PC-9 (cell line): ENCODE measurements at places on chromosomes 12 and 14. TPM values are rescaled to one million over a fixed set of nuclear protein-coding genes. Genes with fewer than 3 reads are reported as not detected.

The PLEKHD1 gene
- 0.60 and 0.65 TPM in 2 replicates for total RNA-seq

The SIRT4 gene
- total RNA-seq, result 3.2 and 3.6 TPM in 2 replicates

The GUCY2C gene
- not detected in 2 replicates for total RNA-seq

The DNAAF2 gene
- 8.2 and 9.5 TPM in 2 replicates for total RNA-seq

The SERPINA6 gene
- not detected in 2 replicates for total RNA-seq

The LYSET gene
- total RNA-seq, result 9.5 and 14.3 TPM in 2 replicates

The GNB3 gene
- not detected in 2 replicates for total RNA-seq

The SLCO1B1 gene
- 0.30 and 0.50 TPM in 2 replicates for total RNA-seq

DNA sequence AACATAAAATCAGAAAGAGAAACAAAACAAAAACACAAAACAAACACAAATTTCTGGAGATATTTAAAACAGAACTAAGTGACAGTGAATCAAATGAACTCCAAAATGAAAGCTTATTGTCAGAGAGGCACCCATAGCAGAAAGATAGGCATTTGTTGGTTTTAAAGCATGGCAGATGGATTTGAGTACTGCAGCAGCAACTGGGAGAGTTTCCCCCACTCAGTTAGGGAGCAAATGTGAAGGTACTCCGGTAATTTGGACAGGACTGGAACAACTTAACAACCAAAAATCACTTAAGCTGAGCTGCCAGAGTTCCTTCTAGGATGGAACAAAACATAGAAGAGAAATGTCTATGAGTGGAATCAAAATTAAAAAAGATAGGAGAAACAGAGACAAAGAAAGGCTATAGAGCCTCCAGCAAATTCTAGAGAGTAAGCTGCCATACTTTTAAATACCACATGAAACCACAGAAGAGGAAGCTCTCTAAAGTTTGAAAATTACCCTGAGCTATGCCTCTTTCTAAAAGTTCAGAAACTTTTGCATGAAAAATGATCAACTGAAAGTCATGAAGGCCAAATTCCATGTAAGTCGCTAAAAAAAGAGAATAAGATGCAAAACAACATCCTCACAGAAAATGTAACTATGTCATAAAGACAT, 1248.3 kb upstream of the USP15 start:
- no peak overlapping the region for H3K27ac ChIP-seq
- no peak overlapping the region for H3K4me3 ChIP-seq
- DNase-seq, result no peak
- H3K36me3 ChIP-seq, result no peaks in the 10 kb centered on the region
- H3K27me3 ChIP-seq, result no peaks in the 10 kb centered on the region

- H3K27me3 ChIP-seq, result no peaks in the 10 kb centered on the region
- no peak overlapping the region for H3K4me3 ChIP-seq
- no peaks in the 10 kb centered on the region for H3K4me1 ChIP-seq
These were observed 27.7 kb downstream of the JKAMP start for GRCh38 chr14:59511916-59512575.

DNA sequence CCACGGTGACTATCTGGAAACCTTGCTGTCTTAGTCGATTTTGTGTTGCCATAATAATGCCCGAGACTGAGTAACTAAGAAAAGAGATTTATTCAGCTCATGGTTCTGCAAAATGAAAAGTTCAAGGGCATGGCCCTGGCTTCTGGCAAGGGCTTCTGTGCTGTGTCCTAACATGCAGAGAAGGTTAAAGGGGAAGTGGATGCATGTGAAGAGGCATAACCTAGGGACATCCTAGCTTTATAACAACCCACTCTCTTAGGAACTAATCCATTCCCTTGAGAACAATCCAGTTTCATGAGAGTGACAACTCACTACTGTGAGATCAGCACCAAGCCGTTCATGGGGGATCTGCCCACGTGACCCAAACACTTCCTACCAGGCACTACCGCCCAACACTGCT, 11.5 kb downstream of the FLVCR2 start:
- no peaks in the 10 kb centered on the region for H3K36me3 ChIP-seq
- no peak for DNase-seq
- H3K4me3 ChIP-seq, result no peak overlapping the region
- H3K27ac ChIP-seq, result no peak overlapping the region
- no peaks in the 10 kb centered on the region for H3K27me3 ChIP-seq

- H3K36me3 ChIP-seq, result no peaks in the 10 kb centered on the region
- H3K4me1 ChIP-seq, result no peaks in the 10 kb centered on the region
- no peak overlapping the region for H3K4me3 ChIP-seq
- DNase-seq, result no peak
- no peaks in the 10 kb centered on the region for H3K27me3 ChIP-seq
These were observed 6.5 kb upstream of the KRT6C start for GRCh38 chr12:52480073-52480472.

DNA sequence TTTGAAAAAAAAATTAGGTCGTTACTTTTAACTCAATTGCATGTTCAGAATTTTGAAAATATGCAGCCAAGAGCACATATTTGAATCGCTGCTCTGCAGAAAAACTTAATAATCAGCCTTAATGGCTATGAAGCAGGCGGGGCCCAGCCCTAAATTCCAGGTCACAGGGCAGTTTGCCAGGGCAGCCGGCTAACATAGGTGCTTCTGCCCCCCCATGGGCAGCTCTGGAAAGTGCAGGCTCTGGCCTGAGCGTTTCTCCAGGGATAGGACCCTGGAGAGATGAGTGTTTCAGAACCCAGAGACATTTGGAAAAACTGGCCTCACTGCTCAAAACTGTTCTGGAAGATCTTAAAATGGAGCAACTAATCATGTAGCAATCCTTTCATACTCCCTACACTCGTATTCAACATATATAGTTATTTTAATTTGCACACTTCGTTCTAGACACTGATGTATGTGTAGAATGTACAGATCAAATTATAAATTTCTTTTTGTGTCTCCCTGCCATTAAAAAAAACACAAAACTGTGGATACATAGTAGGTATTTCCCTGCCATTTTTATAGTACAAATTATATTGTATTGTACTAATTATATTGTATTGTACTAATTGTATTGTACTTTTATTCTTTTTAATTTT, 26.0 kb upstream of the PTGR2 start:
- H3K4me3 ChIP-seq, result no peak overlapping the region
- peaks cover 33% of the 10 kb centered on the region for H3K4me1 ChIP-seq
- no peak overlapping the region for H3K27ac ChIP-seq
